ENCODE measurements at places on chromosomes 7 and 10.

DNA sequence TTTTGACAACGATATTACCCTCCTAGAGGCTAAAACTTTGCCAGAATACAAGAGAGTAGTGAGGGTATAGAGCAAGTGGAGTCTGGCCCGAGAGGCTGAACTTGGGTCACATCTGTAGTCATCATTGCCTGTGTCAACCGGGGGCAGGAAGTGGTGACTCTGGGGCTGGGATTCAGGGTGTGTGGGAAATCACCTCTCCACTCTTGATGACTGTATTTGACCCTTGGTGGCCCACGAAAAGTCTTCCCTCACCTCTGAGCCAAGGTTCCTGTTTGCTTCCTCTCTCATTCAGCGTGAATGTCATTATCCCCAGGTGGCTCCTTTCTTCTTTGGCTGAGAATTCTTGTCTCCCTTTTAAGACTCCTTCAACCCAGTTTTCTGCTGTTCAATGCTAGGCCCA lies 240.4 kb downstream of the ABCA13 start:
- no peak for DNase-seq

GRCh38 chr10:17590969-17591645 lies 26.1 kb downstream of the HACD1 start:
- no peak for DNase-seq

- DNase-seq: no peak
Measured at GRCh38 chr7:134925766-134926165, 60.5 kb upstream of the AGBL3 start.

DNA sequence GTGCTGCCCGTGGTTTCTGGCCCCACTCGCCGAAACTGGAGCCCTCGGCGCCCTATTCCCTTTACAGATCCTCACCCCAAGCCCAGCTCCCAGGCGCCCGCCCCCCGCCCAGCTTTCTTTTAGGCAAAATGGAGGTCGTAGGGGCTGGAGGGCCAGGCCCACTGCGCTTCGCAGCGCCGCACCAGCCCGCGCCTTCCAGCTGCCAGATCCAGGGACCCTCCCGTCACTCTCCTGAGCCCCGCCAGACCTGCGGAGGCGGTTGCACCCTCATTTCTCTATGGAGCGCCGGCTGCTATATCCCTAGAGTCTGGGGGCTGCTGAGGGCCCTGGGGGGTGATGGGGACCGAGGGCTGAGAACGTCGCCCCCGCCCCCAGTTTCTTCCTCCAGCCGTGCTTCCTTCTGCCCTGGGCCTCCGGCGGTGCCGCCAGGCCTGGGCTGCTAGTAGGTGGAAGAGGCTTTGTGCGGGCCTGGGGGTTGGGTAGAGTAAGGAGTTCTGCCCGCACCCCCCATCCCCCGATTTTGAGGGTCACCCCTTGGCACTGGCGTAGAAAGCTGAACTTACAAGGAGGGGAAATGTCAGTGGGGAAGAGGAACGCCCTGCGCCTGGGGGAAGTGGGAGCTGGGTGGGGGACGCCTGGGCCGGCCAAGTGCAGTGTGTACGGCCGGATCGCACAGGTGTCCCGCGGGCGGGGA lies 1.0 kb downstream of the GNB2 start:
- DNase-seq: no peak

DNA sequence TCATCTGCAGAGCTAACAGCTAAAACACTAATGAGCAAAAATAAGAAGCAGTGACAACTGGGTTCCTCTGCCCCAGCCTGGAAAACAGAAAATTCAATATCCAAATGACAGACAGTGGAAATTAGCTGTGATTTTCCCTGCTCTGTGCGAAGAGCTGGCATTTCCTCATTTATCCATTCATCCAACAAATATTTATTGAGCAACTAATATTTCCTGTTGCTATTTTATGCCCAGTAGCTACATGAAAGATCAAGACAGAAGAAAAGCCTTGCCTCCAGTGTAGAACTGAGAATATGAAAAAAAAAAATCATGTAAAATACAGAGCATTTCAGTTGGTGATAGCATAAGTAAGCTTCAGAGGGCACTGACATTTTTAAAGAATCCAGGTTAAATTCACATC lies 140.9 kb downstream of the ABCA13 start:
- no peak for DNase-seq

- DNase-seq: no peak
Measured at GRCh38 chr7:16712916-16713315, 40.6 kb upstream of the TSPAN13 start.

DNA sequence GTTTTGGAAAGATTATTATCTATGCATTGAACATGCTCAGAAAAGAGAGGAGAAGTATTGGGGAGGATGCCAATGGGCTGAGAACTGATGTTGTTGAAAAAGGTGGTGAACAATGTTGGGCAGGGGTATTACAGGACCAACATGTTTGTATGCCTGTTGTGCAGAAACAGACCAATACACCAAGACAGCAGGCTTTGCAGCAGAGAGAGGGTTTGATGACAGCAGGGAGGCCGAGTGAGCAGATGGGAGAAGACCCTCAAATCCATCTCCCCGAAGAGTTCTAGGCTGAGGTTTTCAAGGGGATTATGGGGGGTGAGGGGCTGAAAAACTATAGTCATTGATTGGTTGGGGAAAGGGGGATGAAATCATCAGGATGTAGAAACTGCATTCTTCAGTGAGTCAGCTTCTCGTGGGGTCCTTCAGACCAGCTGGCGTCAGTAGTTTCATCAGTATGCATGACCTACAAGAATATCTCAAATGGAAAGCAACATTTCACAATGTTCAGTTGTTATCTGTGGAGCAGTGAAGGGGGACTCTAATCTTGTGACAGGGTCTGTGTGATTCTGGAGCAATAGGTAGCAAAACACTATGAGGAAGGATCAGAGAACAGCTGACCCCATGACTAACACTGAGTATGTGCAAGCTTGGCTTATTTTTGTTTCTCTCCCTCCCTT lies 167.8 kb downstream of the BAMBI start:
- DNase-seq: no peak

- DNase-seq: no peak
Measured at GRCh38 chr7:42338231-42338915, 101.4 kb upstream of the GLI3 start.

DNA sequence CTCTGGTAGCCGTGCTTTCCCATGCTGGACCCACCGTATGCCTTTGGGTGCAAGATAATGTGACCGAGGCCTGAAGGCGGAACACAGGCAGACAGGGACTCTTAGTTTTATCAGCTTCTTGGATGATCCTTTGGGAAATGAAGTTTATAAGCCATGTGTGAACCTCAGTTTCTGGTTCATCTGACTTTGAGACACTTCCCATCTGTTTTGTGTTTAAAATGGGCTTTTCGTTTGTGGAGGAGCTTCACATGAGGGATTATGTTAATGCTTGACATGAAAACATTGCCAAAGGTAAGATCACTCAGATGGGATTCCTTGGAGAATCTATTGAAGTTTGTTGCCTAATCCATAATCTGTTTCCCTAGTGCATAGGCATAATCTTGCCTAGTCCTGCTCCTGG lies 249.8 kb upstream of the LYZL1 start:
- no peak for DNase-seq

- DNase-seq: no peak
Measured at GRCh38 chr7:106775552-106775936, 89.5 kb upstream of the PIK3CG start.

- no peak for DNase-seq
Measured at GRCh38 chr10:6794441-6794840, 214.4 kb upstream of the PRKCQ start.

DNA sequence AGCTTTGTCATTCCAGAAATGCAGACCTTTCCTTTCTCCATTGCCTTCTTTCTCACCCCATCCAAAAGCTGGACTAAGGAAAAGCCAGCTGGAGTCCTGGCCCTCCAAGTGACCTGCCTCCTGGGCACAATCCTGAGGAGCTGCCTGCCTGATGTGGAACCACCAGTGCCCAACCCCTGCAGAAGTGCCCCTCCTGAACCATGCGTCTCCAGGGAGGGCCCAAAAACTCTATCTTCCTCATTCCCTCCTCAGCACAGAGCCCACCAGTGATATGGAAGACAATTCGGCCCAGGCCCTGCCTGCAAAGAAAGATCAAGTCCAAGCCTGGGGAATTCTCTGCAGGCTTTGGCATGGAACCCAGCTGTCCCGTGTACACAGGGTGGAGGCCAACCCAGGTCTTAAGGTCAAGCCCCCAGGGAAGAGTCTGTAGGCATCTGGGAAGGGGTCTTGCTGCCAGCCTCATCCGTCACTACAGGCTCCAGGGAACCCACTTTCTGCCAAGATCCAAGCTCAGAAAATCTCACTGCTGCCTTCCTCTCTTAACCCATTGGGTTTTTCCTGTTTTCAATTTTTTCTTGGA lies 3.5 kb upstream of the GRID1 start:
- no peak for DNase-seq
